ENCODE measurements at places on chromosomes 4 and X. TPM values are rescaled to one million over a fixed set of nuclear protein-coding genes. Genes with fewer than 3 reads are reported as not detected.

RPA4 gene
- total RNA-seq = 1.0 TPM

VCX3A gene
- not detected for total RNA-seq

DDX60 gene
- 2.2 TPM for total RNA-seq

GAGE12H gene
- not detected for total RNA-seq

SLC34A2 gene
- not detected for total RNA-seq

- no peaks in the 10 kb centered on the region for H3K27me3 ChIP-seq
- H3K4me3 ChIP-seq = peak overlapping the region; percentile 78
- peak overlapping the region; percentile 92 for H3K27ac ChIP-seq
Observed at GRCh38 chrX:101658661-101659491, 774 bp downstream of the ARMCX2 start.

- H3K27ac ChIP-seq = no peak overlapping the region
- no peaks in the 10 kb centered on the region for H3K36me3 ChIP-seq
- no peak overlapping the region for H3K4me3 ChIP-seq
Observed at GRCh38 chr4:95830651-95831050, 9.2 kb upstream of the PDHA2 start.

DNA sequence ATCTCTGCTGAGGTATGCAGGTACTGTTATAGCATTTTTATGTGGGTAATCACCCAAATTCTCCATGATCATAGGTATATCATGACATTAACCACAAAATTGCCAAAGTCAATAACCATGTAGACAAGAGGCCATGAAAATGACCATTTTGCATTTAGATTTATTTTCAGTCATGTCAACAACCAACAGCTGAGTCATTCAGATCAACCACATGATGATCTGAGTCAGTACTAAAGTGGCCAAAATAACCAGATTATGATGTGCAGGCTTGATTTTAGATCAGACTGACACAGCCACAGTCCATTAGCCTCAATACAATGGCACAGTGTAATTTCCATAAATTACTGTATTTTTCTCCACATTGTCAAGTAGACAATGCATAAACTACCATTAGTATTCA lies 240.5 kb downstream of the GRIA3 start:
- DNase-seq = no peak
- no peak overlapping the region for H3K4me3 ChIP-seq
- H3K27me3 ChIP-seq = no peaks in the 10 kb centered on the region
- H3K36me3 ChIP-seq = no peaks in the 10 kb centered on the region
- no peak overlapping the region for H3K27ac ChIP-seq

- H3K4me1 ChIP-seq = no peaks in the 10 kb centered on the region
- DNase-seq = no peak
- no peak overlapping the region for H3K4me3 ChIP-seq
- H3K36me3 ChIP-seq = no peaks in the 10 kb centered on the region
- H3K27me3 ChIP-seq = no peaks in the 10 kb centered on the region
- no peak overlapping the region for H3K27ac ChIP-seq
Observed at GRCh38 chr4:156019246-156019645, 65.6 kb upstream of the CTSO start.

- H3K27ac ChIP-seq = no peak overlapping the region
- DNase-seq = peak; percentile 25
- no peaks in the 10 kb centered on the region for H3K36me3 ChIP-seq
- H3K4me3 ChIP-seq = peak overlapping the region; percentile 46
- no peaks in the 10 kb centered on the region for H3K27me3 ChIP-seq
Observed at GRCh38 chr4:42151568-42152506, 618 bp downstream of the BEND4 start.

DNA sequence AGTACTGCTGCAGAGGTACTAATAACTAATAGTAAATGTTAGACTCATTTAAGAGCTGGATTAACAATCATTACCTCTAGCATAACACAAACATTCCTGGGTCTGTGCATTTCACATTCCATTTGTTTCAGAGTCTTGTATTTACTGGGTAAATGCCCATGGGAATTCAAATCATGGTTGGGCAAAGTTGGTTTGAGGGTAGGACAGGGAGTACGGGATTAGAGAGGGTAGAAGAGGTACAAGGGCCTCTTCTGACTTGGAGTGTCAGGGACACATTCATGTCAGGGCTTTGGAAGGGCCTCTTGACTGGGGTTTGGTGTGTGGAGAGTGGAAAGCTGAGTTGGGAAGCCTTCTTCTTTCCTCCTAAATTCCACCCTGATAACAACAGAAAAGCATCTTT lies 65.9 kb downstream of the WWC2 start:
- peaks cover 6% of the 10 kb centered on the region for H3K4me1 ChIP-seq
- no peak overlapping the region for H3K4me3 ChIP-seq
- H3K27me3 ChIP-seq = no peaks in the 10 kb centered on the region
- no peak for DNase-seq
- no peaks in the 10 kb centered on the region for H3K36me3 ChIP-seq

GRCh38 chr4:127783955-127784770 lies 2.0 kb downstream of the HSPA4L start:
- no peak for DNase-seq
- 0 out of 2 replicates have a peak, but pooled peaks cover 3% of the 10 kb centered on the region for H3K4me1 ChIP-seq
- peak overlapping the region; percentile 62 for H3K4me3 ChIP-seq
- H3K27me3 ChIP-seq = no peaks in the 10 kb centered on the region

GRCh38 chr4:153432965-153433753 lies 33.0 kb upstream of the TMEM131L start:
- no peaks in the 10 kb centered on the region for H3K4me1 ChIP-seq
- H3K36me3 ChIP-seq = no peaks in the 10 kb centered on the region
- no peaks in the 10 kb centered on the region for H3K27me3 ChIP-seq
- peak; percentile 40 for DNase-seq
- H3K4me3 ChIP-seq = no peak overlapping the region
- H3K27ac ChIP-seq = no peak overlapping the region

DNA sequence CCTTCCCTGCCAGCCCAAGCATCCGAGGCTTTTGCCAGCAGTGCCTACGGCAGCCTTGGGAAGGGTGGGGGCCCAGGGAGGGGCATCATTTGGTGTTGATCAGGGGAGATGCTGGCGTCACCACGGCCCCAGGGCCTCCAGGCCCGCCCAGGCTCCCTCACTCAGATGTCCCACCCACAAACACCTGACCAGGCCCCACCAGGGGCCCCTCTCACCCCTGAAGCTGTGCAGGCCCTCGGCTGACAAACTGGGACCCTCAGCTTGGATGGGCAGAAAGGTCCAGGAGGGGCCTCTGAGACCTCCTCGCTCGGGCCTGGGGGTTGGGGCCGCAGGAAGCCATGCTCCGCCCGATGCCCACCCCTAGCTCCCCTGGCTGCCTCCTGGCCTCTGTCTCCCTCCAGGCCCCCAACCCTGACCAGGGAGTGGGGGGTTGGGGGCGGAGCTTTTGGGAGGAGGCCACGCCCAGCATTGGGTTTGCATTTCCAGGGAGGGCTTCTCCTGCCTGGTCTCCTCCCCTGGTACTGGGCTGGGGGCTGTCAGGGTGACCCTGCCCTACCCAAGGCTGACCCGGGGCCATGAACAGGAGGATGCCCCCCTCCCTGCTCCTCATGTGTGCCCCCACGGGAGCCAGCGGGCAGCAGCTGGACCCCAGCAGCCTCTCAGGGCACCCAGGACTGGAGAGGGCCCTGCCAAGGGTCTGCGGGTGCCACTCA lies 33.4 kb upstream of the SPON2 start:
- H3K4me3 ChIP-seq = no peak overlapping the region
- H3K36me3 ChIP-seq = peaks cover 3% of the 10 kb centered on the region
- no peaks in the 10 kb centered on the region for H3K27me3 ChIP-seq
- H3K4me1 ChIP-seq = peaks cover 42% of the 10 kb centered on the region
- DNase-seq = peak; percentile 5
- H3K27ac ChIP-seq = no peak overlapping the region

- no peaks in the 10 kb centered on the region for H3K36me3 ChIP-seq
- H3K4me1 ChIP-seq = peaks cover 16% of the 10 kb centered on the region
Observed at GRCh38 chr4:139920486-139921002, 233.4 kb downstream of the MAML3 start.

DNA sequence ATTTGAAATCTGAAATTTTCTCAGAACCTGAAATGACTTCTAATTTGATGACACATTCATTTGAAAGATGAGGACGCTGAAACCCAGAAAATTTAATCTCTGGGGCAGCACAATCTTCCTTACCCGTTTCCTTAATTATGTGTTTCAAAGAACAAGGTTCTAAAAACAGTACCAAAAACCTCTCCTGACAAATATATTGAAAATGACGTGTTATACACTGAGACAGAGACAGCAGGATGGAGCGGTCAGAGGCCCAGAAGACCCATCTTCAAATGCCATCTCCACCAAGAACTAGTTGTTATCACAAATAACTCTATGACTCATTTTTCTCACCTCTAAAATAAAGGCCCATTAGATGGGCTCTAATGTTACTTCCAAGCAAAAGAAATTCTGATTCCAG lies 177.3 kb downstream of the NSUN7 start:
- H3K4me3 ChIP-seq = no peak overlapping the region
- no peak for DNase-seq
- peaks cover 10% of the 10 kb centered on the region for H3K36me3 ChIP-seq
- H3K4me1 ChIP-seq = no peaks in the 10 kb centered on the region
- H3K27me3 ChIP-seq = no peaks in the 10 kb centered on the region
- no peak overlapping the region for H3K27ac ChIP-seq

GRCh38 chr4:149785696-149786431 lies 29.8 kb downstream of the IQCM start:
- H3K4me1 ChIP-seq = no peaks in the 10 kb centered on the region
- no peaks in the 10 kb centered on the region for H3K27me3 ChIP-seq
- no peak for DNase-seq
- H3K27ac ChIP-seq = no peak overlapping the region
- no peak overlapping the region for H3K4me3 ChIP-seq

DNA sequence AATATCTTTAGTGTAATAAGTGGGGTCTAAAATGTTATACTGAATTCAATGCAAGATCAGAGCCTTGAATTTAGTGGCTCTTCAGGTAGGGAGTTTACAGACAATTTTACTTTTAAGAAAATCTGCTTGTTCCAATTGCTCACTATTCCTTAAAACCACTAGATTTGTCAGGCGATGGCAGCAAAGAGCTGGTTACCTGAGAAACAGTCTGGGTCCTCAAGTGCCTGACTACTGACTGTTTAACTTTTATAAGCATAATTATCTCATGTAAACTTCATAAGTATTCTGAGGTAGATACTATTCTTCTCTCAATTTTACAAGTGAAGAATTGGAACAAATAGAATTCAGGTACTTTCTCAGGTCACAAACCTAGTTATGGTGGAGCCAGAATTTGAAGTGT lies 84.3 kb downstream of the RRAGB start:
- H3K27ac ChIP-seq = no peak overlapping the region
- DNase-seq = no peak
- no peaks in the 10 kb centered on the region for H3K4me1 ChIP-seq
- H3K4me3 ChIP-seq = no peak overlapping the region

DNA sequence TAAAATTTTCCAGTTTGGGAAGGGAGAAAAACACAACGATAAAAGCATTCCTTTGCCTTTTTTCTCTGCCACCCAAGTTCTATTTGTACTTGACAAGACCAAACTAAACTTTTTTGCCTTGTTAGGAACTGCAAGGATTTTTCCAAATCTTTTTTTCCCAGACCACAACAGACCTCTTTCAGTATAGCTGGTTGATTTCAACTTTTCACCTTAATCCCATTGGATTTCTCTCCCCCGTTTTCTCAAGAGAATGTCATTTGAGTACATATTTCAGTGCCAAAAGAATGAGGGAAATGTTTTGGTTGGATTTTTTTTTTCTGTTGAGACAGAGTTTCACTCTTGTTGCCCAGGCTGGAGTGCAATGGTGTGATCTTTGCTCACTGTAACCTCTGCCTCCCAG lies 18.5 kb upstream of the SGMS2 start:
- peak; percentile 36 for DNase-seq
- H3K4me1 ChIP-seq = no peaks in the 10 kb centered on the region
- no peaks in the 10 kb centered on the region for H3K27me3 ChIP-seq
- no peak overlapping the region for H3K27ac ChIP-seq

GRCh38 chrX:32041181-32041580 lies 969.3 kb upstream of the FTHL17 start:
- DNase-seq = no peak
- no peaks in the 10 kb centered on the region for H3K4me1 ChIP-seq
- no peaks in the 10 kb centered on the region for H3K27me3 ChIP-seq
- H3K4me3 ChIP-seq = no peak overlapping the region

DNA sequence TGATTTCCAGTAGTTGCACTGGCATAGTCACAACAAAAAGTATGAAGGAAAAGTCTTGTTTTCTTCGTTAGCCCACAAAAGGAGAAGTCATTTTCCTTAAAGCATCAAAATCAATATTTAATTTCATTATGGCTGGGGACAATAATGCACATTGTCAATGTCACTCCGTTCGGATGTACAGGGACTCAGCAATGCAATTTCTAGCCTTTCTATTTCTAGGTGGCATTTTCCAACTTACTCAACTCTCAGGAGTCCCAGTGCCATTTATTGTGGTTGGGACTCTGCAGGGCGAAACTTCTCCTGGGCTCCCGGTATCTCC lies 99.6 kb downstream of the CEP135 start:
- DNase-seq = no peak
- H3K4me1 ChIP-seq = no peaks in the 10 kb centered on the region
- no peaks in the 10 kb centered on the region for H3K27me3 ChIP-seq

DNA sequence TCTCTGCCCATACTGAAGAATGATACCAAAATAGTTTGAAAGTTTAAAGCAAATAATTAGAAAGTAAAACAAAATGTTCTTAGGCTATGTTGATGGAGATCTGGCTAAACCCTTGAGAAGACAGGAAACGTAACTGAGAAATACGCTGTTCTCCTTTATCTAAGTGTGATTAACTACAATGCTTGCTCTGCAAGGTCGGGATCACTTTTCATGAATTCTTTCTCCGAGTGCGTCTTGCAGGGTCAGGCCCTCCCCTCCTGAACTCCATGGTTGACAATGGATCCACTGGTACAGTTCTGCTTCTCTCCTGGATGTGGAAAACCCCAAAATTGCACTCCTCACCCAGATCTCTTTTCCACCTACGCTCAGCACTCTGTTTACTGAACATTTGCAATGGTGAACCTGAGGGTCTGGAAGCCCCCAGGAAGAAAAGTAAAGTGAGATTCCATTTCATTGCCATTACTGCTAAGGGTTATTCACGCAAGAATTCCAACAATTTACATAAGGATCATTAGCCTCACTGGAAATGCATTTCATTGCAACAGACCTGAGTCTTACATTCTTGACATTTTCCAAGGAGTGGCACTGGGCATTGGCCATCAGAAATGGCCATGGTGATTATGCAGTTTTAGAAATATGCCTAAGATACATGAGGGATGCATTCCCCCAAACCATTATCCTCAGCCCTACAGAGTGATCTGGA lies 24.6 kb upstream of the WWC2 start:
- H3K27ac ChIP-seq = no peak overlapping the region
- no peaks in the 10 kb centered on the region for H3K36me3 ChIP-seq
- no peak for DNase-seq
- no peaks in the 10 kb centered on the region for H3K27me3 ChIP-seq

DNA sequence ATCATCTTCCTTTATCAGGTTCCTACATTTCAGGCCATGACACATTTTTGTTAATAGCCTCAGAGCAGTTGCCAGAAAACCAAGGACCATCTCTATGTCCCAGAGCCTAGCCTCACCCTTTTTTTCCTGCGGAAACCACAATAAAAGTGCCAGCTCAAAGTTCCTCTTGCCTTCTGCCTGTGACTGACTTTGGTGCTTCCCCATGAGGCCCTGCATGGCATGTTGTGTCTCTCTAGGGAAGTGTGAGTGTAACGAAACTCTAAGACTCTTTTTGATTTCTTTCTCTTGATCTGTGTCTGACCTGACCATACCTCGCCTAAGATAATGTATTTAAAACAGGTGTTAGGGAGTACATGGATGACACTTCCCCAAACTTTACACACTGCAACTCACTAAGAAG lies 642.3 kb upstream of the BOD1L1 start:
- DNase-seq = no peak
- no peak overlapping the region for H3K4me3 ChIP-seq
- no peaks in the 10 kb centered on the region for H3K4me1 ChIP-seq
- H3K36me3 ChIP-seq = no peaks in the 10 kb centered on the region

Data from SJCRH30 (cell line).